ENCODE measurements at places on chromosomes 4 and X.

DNA sequence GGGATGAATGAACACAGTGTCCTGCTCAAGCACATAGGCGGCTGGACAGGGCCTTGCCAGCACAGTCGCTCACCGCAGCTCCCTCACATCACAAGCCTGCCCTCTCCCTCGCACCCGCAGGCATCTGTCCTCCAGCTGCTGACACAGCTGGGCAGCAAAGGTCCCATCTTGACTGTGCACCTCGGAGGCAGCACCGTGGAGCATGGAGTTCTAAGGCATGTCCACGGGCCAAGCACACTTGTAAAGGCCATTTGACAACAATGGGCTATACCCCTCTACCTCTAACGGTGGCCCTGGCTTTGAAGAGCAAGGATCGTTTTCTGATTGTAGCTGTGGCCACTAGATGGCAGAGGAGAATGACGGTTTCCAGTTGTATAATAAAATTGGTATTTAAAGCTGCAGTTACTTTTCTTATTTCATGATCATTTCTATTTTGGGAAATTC lies 53.8 kb downstream of the APLN start:
- peak; percentile 32 for DNase-seq

DNA sequence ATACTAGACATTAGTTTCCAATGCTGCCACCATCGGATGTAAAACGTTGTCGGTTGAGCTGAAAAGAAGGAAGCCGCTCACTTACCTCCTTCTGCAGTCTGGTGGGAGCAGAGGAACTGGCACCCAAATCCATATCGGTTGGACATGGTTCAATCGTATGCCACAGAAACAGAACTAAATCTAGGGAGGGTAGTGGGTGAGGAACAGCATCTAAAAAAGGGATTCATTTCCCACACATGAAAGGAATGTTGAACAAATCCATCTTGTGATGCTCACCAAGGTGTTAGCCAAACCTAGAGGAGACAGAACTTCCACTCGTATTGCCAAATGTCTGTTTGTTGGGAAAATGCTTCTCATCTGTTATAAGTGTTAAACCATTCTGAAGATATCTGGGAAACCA lies 532.7 kb downstream of the NLGN4X start:
- no peak for DNase-seq

- DNase-seq, result no peak
These were observed 238.6 kb downstream of the TRIML1 start for GRCh38 chr4:188377816-188378215.

- DNase-seq, result no peak
These were observed 208.2 kb downstream of the TMA16 start for GRCh38 chr4:163702736-163703135.

DNA sequence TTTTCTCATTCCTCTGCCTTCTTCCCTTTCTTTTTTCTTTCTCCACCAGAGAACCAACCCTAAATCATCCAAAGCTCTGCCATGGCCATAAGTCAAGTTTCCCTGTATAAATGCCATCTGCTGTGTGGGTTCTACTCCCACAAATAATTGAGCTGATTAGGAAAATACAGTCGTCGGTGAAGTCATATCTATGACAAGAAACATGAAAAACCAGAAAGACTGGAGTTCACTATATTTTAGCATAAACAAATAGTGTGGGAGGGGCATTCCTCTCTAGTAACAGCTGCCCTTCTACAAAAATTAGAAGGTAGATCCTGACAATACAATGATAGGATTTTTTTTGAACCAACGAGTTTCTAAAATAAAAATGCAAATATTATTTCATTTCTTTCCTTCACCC lies 48.8 kb downstream of the SPOCK3 start:
- no peak for DNase-seq

GRCh38 chr4:176238157-176238610 lies 30.8 kb downstream of the ASB5 start:
- no peak for DNase-seq

GRCh38 chr4:126268106-126268505 lies 953.4 kb downstream of the FAT4 start:
- DNase-seq, result no peak

DNA sequence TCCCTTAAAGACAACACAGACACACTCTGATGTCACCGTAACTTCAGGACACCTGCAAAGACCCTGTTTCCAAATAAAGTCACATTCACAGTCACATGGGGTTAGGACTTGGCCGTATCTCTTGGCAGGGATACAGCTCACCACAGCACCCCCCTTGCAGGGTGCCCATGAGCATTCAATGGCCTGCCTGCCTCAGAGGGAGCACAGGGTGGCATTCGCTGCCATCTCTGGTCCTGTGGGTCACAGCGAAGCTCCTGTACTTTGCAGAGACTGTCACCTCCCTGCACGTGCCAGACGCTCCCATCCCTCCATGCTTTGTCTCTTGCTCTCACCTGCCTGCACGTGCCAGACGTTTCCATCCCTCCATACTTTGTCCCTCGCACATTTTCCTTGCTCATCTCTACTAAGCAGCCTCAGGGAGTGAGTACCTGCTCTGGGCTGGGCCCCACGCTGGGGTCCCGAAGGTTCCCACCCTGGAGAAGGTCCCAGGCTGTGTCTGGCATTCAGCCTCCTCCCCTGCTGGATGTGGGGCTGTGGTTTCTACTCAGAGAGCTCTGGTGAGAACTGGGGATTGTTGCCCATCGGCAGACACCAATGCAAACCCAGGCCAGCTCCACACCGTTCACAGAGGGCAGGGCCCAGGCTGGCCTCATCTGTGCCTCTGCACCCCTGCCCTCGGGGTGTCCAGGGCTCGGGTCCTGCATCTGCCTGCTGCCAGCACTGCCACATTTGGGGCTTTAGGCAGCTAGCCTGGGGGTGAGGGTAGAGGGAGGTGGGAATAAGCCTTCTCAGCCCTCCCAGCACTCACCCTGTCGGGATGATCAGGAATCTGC lies 15.8 kb downstream of the HTRA3 start:
- DNase-seq, result no peak

DNA sequence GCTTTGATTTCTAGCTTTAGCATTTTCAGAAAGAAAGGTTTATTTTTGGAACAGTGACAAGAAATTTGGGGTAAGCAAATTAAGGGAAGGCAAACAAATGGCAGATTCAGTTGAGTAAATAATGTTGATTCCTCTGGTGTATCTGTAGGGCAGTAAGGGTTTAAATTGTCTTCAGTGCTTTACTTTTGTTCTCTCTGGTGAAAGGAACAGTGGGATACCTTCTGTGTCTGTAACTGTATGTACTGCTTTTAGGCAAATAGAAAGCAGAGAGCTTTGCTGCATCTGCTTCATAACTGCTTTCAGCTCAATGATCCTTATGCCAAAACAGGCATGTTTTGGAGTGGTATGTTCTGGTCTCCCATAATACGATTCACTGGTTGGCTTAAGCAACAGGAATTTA lies 932.1 kb upstream of the SLIT2 start:
- no peak for DNase-seq

DNA sequence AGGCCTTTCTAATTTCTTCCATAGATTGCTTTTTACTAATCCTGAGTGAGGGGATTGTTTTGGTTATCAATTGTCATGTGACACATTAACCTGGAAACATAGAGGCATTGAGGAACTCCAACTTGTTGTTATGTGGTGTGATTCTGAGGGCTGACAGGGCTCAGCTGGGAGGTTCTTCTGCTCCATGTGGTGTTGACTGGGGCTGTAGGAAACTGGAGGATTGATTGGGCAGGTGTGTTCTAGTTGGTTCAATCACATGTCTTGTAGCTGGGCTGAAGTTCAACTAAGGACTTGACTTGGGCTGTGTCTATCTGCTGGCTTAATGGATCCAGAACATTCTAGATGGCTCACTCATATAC lies 10.8 kb upstream of the CRLF2 start:
- no peak for DNase-seq

DNA sequence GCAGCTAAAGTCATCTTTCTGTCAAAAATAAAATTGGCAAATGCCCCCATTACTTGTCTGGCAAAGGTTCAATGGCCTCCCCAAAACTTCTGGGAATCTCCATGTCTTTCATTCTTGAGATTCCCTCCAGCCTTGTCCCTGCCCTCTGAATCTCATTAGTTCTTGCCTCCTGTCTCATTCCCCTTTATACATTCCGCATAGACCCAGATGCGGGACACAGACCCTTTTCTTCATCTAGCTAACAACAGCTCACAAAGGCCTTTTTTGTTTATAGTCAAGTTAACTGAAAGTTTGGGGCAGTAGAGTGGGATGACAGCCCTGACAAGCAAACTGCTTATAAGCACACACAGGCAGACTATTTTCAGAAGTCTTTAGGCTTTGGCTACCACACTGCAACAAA lies 306.1 kb upstream of the FAM241A start:
- no peak for DNase-seq

GRCh38 chrX:86023811-86024210 lies 23.5 kb downstream of the CHM start:
- DNase-seq, result no peak

- DNase-seq, result no peak
These were observed 54.2 kb downstream of the EDNRA start for GRCh38 chr4:147535124-147535523.

GRCh38 chr4:152104901-152105357 lies 344.1 kb upstream of the GATB start:
- no peak for DNase-seq

- no peak for DNase-seq
These were observed 497.2 kb downstream of the RAPGEF2 start for GRCh38 chr4:159600061-159600460.

- DNase-seq, result no peak
These were observed 5.1 kb upstream of the CENPC start for GRCh38 chr4:67550451-67550850.

DNA sequence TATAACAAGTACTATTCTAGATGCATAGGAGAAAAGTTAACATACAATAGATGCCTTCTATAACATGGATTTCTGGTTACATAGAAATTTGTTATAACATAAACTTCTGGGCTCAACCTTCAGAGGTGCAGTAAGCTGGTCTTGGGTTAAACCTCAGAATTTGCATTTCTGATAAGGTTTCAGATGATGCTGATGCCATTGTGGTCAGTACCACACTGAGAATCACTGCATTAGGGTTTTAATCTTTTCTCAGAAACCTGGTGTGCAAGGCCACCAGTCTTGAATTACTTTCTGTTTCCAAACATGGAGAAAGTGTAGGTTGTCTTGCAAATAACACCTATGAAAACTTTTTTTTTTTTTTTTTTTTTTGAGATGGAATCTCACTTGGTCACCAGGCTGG lies 146.2 kb downstream of the SPOCK3 start:
- DNase-seq, result no peak

DNA sequence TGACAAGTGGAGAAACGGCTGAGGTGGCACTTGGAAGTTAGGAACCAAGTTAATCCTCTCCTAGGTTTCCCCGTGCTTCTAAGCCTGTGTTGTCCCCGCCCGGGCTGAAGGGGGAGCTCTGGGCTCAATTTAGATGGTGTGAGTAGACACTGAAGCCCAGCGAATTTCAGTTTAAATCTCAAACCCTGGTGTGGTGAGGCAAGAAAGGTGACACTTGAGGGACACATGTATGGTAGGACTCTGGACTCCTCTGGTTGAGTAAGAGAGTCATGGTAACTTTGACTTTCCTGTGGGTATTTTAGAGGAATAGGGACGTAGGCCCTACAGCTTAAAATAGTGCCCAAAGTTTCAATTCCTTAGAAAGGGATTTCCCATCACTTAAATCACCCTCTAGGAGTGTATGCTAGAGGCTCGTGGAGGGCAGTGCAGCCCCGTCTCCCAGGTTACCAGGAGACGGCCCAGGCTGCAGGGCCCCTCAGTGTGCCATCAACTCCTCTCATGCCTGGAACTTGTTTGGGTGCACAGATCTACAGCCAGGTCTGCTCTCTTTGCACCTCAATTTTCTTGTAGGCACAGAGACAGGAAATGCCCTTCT lies 24.0 kb downstream of the HAND2 start:
- DNase-seq, result peak; percentile 59

- DNase-seq, result no peak
These were observed 12.0 kb upstream of the SLC2A9 start for GRCh38 chr4:10033191-10033881.

GRCh38 chr4:111404673-111405072 lies 740.6 kb upstream of the FAM241A start:
- no peak for DNase-seq

DNA sequence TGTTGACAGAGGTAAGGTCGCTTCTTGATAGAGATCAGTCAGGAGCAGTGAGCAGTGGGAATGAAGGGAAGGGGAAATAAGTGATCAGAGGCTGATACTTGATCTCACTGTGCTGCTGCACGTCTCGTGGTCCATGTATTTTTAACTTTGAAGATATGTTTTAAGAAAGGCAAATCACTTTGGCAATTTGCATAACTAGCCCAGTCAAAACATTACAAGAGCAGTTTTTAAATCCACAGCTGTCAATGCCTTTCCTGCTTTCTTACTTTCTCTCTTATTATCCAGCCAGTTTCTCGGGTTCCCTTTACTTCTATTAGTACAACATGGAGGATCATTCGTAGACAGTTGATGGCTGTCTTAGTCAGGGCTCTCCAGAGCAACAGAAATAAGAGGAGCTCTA lies 472.8 kb downstream of the TMA16 start:
- DNase-seq, result no peak

DNA sequence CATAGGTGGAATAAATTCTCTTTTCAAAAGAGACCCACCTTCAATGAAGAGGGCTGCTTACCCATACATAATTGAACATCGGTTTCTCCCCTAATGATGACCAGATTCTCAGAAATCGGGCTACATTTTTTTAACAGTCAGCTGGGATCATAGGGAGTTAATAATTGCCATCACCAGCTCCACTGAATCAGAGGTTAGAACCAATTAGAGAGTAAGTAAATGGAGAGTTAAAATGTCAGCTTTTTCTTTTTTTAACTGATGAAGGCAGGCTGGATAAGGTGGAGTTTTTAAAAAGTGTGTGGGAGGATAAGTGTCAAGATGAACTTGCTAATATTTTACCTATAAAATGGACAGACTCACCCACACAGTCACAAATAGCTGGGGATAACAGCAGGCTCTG lies 584.5 kb upstream of the NR3C2 start:
- no peak for DNase-seq

DNA sequence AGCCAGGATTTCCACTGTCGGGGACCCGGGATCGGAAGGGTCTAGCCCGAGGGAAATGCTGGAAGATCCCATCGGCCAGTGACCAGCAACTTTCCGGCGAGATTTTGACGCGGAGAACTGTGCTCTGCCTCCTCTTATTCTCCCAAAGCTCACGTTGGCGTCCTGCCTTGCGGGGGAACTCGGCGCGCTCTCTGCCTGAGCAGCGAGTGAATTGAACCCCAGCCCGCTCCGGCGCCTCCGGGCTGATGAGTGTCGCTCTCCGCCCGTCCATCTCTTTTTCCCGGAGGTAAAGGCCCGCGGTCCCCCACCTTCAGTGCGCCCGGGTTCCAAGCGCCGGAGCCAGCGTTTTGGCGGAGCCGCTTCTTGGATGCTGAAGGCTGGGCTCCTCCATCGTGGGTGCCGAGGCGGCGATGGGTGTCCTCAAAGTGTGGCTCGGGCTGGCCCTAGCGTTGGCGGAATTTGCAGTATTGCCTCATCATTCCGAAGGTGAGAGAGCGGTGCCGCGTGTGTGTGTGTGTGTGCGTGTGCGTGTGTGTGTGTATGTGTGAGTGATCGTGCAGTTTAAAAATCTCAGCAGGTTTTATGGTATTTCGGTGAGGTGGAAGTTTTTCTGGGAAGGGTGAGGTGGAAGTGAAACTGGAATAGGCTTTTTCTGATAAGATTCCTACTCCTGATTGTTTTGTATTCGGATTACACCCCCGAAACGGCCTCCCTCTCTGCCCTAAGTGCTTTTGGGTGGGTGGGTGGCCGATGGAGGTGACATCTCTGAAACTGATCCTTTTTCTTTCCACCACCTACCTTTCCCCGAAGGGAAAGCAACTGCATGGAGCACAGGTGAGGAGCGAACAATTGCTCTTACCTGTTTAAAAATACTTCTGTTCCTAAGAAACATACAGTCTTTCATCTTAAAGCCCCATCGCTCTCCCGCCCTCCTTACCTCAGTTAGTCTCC lies 752 bp downstream of the FRAS1 start:
- DNase-seq, result peak; percentile 6

GRCh38 chrX:66919280-66919832 lies 280.5 kb upstream of the EDA2R start:
- no peak for DNase-seq

All from CD4-positive, alpha-beta T cell treated with Interleukin-17A for 4 hours (primary cell).